ENCODE measurements at places on chromosomes 11 and 22. TPM values are rescaled to one million over a fixed set of nuclear protein-coding genes. Genes with fewer than 3 reads are reported as not detected.

Gene OR52N4
- total RNA-seq, result not detected

Gene IGLL1
- not detected for total RNA-seq

GRCh38 chr11:35122308-35122707 is 16.7 kb upstream of the CD44 start:
- no peaks in the 10 kb centered on the region for H3K27me3 ChIP-seq
- no peak overlapping the region for H3K4me3 ChIP-seq
- no peak for DNase-seq
- H3K4me1 ChIP-seq, result peaks cover under 1% of the 10 kb centered on the region

GRCh38 chr11:128711890-128712289 is 18.0 kb downstream of the FLI1 start:
- H3K4me3 ChIP-seq, result no peak overlapping the region
- DNase-seq, result no peak
- H3K36me3 ChIP-seq, result no peaks in the 10 kb centered on the region
- no peak overlapping the region for H3K27ac ChIP-seq

GRCh38 chr11:119359365-119360214 is 13.1 kb upstream of the MFRP start:
- peaks cover 10% of the 10 kb centered on the region for H3K36me3 ChIP-seq
- no peak overlapping the region for H3K27ac ChIP-seq
- no peaks in the 10 kb centered on the region for H3K27me3 ChIP-seq
- peaks cover 44% of the 10 kb centered on the region for H3K4me1 ChIP-seq
- no peak overlapping the region for H3K4me3 ChIP-seq

- H3K27me3 ChIP-seq, result no peaks in the 10 kb centered on the region
- peak; percentile 30 for DNase-seq
- no peaks in the 10 kb centered on the region for H3K36me3 ChIP-seq
Measured at GRCh38 chr11:122656631-122657101, 1.1 kb downstream of the UBASH3B start.

- no peak for DNase-seq
- H3K27me3 ChIP-seq, result no peaks in the 10 kb centered on the region
- H3K27ac ChIP-seq, result no peak overlapping the region
- no peak overlapping the region for H3K4me3 ChIP-seq
- H3K36me3 ChIP-seq, result no peaks in the 10 kb centered on the region
Measured at GRCh38 chr22:19497245-19497644, 17.5 kb downstream of the CDC45 start.

GRCh38 chr22:43867839-43868635 is 5.7 kb upstream of the SULT4A1 start:
- peak; percentile 35 for DNase-seq
- no peak overlapping the region for H3K4me3 ChIP-seq
- H3K27me3 ChIP-seq, result peaks cover 13% of the 10 kb centered on the region
- H3K36me3 ChIP-seq, result no peaks in the 10 kb centered on the region
- H3K4me1 ChIP-seq, result no peaks in the 10 kb centered on the region
- H3K27ac ChIP-seq, result no peak overlapping the region

DNA sequence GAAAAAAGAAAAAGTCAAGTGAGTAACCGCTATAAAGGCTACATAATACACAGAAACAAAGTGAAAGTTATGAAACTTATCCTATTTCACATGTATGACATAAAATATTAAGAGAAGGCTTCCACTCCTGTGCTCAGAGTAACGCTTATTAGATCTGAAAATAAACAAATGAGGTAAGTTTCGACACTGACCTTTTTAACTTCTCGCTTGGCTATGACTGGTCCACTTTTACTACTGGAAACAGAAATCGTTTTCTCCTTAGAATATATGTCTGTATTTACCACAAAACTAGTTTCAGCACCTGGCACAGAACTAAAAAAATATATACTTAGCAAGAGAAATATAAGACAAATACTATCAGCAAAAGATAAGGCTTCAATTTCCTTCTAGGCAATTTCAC is 16.4 kb downstream of the FNBP4 start:
- H3K27me3 ChIP-seq, result no peaks in the 10 kb centered on the region
- H3K4me1 ChIP-seq, result no peaks in the 10 kb centered on the region
- DNase-seq, result no peak
- no peak overlapping the region for H3K27ac ChIP-seq
- H3K4me3 ChIP-seq, result no peak overlapping the region

DNA sequence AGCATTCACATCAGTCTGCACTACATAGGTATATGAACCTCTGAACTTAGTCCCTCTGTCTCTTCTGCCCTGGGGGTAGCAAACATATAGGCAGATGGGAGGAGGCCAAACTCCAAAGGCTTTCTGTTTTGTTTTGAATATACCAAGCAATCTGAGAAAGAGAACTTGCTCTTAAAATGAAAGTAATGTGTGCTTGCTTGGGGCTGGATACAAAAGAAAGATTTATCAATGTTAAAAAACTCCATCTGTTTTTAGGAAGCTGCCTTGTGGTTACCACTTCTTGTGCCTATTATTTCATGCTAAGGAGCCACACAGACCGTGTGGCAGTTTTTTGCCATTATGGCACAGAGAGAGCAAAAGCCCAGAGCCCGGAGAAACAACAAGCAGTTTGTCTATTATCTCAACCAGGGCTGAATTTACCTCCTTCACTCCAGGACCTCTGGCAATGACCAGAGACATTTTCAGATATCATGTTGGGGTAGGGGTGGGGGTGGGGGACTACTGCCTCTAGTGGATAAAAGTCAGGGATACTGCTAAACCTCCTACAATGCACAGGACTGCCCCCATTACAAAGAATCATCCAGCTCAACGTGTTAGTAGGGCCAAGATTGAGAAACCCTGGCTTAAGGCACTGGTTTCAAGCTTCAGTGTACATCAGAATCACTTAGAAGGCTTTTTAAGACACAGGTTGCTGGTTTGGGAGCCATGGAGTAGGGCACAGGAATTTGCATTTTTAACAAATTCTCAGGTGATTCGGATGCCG is 124.2 kb downstream of the APIP start:
- no peaks in the 10 kb centered on the region for H3K36me3 ChIP-seq
- H3K4me3 ChIP-seq, result no peak overlapping the region
- H3K27me3 ChIP-seq, result no peaks in the 10 kb centered on the region

DNA sequence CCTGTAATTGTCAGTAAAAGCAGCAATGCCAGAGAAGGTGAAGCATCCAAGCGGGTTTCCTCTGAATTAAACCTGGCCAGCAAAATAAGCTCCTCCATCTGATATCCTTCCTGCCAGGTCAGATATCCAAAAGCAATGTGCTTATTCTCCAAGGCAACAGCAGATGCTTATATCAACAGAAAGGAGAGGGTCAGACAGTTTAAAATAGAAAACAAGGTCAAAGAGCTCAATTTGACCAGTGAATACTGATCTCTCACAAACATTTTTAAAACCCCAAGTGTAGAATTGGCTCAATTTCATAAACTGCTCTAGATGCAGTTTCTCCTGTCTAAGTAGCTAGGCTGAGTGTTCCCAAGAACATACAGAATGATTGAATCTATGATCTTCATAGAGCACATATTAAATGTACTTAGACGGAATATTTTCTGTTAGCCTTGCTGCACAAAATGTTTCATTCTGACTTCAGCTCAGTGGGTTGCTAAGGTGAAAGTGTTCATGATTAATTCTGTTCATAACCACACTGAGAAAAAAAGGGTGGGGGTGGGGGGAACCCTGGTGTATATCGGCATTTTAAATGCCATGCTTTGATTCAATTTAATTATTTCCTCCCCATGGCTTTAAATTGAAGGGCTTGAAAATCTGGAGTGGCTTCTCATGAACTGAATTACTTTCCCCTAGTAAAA is 174.2 kb upstream of the ARHGAP20 start:
- H3K4me3 ChIP-seq, result no peak overlapping the region
- DNase-seq, result no peak
- H3K36me3 ChIP-seq, result no peaks in the 10 kb centered on the region
- no peaks in the 10 kb centered on the region for H3K27me3 ChIP-seq
- no peak overlapping the region for H3K27ac ChIP-seq

Gene TEX12
- total RNA-seq, result not detected

Gene TRIM66
- 11.2 TPM for total RNA-seq
